ENCODE measurements at places on chromosomes 12 and 14.

GRCh38 chr12:116456330-116457082 is 102.7 kb upstream of the MAP1LC3B2 start:
- no peak for DNase-seq

- no peak for DNase-seq
These were observed 5.2 kb downstream of the LRRK2 start for GRCh38 chr12:40229690-40230651.

DNA sequence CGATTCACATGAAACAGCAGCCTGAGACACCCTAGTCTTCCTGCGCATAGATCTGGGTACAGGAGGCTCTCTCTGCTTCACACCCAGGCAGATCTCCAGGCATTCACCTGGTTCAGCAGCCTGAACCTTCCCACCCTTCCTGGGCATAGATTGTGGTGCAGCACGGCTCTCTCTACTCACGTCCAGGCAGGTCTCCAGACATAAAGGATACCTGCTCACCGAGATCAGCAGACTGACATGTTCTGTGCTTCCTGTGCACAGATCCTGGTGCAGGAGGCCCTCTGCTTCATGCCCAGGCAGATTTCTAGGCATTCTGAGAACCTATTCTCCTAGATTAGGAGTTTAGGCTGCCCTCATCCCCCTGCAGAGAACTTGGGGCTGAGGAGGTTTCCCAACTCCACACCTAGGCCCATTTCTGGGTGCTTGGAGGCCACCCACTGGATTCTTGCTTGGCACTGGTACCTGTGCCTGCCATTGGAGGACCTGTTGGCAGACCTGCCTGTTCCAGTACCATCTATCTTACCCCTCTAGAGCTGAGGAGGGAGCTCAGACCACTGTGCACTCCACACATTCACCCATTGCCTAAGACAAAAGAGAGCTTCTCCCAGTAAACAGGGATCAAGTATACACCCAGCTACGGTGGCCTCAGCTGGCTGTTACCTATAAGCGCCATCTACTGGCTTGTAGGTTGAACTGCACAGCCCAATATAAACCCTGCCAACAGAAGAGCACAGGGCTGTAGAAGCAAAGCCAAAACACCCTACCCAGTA is 28.0 kb upstream of the GARIN6 start:
- no peak for DNase-seq

GRCh38 chr14:60116181-60116580 is 24.5 kb downstream of the PCNX4 start:
- no peak for DNase-seq

DNA sequence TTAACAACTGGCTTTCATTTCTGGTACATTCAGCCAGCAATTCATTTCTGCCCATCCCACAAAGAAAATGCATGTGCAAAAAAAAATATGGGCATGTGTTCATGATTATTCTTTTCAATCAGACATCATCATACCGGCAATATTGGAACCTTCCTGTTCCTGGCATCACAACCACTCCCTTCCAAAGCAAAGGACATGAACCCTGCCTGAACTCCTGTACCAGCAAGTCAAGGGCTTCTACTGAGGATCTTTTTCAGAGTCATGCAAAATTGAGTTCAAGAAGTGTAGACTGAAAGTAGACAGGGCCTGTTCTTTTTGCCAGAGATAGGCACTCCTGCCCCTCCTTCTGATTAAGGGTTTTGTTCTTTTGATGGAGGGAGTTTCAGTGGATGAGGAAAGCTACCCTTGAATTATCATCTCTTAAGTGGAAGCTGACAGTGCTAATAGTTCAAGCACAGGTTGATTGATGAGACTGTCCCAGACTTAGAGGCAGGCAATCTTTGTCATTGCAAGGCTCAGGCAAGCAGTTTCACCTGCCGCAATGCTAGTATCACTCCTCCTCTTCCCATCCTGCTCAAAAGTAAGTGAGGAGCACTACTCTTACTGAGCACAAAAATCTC is 22.3 kb upstream of the DIO2 start:
- no peak for DNase-seq

DNA sequence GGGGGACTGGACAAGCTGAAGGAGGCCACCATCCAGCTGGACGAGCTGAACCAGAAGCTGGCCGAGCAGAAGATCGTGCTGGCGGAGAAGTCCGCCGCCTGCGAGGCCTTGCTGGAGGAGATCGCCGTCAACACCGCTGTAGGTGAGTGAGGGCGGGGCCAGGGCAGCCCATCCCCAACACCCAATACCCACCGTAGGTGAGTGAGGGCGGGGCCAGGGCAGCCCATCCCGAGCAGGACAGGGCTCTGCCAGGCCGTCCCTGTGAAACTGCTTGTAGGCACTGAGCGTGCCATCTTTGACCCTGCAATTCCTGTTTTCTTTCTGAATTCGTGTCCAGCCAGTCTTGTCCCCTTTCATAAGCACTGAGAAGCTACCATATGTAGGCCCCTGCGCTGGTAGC is 74.0 kb downstream of the CCDC92 start:
- DNase-seq, result no peak

DNA sequence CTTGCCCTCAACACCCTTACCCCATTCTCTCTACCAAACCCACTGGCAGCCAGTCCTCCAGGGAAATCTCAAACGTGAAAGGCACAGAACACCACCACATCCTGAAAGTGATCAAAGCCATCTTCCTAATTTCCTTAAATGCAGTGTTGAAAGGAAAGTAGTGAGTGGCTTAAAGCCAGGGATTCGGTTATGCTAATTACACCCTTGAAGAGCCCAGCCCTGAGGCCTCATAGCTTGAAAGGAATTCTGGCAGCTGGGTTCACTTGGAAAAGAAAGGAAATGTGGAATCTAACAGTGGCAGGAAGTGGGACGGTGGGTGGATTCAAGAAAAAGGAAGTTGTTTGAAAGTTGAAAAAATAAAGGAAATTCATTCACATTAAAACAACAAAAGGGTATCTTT is 73.0 kb upstream of the FICD start:
- DNase-seq, result no peak

GRCh38 chr14:80485764-80486163 is 274.5 kb upstream of the DIO2 start:
- DNase-seq, result no peak

GRCh38 chr14:64598404-64598803 is 48.6 kb downstream of the PPP1R36 start:
- DNase-seq, result no peak

DNA sequence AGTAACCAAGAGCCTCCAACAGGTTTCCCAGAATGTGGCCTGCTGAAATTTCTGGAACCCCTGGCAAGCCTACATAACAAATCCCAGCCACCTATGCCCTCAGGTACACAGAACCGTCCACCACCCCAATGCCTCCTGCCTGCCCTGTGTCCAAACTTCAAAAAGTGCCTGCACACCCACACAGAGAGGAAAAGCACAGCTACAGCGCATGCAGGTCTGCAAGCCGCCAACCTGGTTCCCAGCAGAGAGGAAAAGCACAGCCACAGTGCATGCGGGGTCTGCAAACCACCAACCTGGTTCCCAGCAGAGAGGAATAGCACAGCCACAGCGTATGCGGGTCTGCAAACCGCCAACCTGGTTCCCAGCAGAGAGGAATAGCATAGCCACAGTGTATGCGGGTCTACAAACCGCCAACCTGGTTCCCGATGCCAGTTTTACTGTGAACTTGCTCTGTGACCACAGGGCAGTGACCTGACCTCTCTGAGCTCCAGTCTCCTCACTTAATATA is 113.5 kb downstream of the SCARB1 start:
- DNase-seq, result no peak

GRCh38 chr12:67394550-67394949 is 125.4 kb downstream of the CAND1 start:
- no peak for DNase-seq

GRCh38 chr12:120620624-120621023 is 19.8 kb upstream of the CABP1 start:
- no peak for DNase-seq

DNA sequence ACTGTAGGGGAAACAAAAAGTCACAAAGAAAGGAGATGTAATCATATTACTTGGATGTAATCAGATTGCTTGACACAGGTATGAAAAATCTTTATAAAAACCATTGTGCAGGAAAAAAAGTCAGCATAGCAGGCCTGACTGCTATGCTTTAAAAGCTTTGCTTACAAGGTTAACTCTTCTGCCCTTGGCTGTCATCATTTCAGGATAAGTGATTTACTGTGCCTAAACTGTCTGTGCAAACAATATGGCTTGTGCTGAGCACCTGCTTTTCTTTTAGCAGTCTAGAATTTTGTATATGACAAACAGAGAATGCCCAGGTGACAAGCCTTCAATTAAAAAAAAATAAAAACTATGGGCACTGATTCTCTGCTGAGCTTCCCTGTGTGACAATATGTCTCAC is 63.8 kb upstream of the PLEKHG7 start:
- no peak for DNase-seq

DNA sequence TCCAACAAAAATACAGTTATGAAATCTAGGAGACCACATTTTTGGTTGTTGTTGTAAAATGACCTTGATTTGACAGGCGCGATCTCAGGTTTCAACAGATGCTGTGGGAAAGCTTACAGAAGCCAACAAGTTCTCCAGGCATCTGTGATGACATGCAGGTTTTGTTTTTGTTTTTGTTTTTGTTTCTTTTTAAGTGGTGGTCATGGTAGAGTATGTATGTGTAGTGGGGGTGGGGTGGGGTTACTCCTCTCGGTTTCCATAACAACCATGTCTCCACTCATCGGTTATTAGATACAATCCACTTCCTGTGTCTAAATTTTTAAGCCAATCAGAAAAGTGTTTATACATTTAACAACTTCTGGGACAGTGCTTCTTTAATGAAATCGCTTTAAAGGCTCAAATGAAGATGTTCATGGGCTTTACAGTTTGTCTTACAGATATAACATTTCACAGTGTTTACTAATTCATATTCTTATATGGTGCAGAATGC is 199.9 kb upstream of the FOXN3 start:
- no peak for DNase-seq

GRCh38 chr12:120065472-120065871 is 51.1 kb downstream of the RAB35 start:
- DNase-seq, result no peak

- no peak for DNase-seq
These were observed 124.4 kb upstream of the PRMT8 start for GRCh38 chr12:3366451-3367110.

GRCh38 chr12:32603858-32604257 is 75.2 kb upstream of the DNM1L start:
- peak; percentile 13 for DNase-seq

GRCh38 chr14:61111209-61111665 is 130.2 kb downstream of the SLC38A6 start:
- DNase-seq, result no peak

GRCh38 chr12:113232840-113233585 is 11.7 kb downstream of the TPCN1 start:
- DNase-seq, result no peak

GRCh38 chr14:20493634-20494033 is 11.7 kb upstream of the RNASE10 start:
- no peak for DNase-seq

- DNase-seq, result no peak
These were observed 12.8 kb downstream of the NEK9 start for GRCh38 chr14:75113932-75114539.

DNA sequence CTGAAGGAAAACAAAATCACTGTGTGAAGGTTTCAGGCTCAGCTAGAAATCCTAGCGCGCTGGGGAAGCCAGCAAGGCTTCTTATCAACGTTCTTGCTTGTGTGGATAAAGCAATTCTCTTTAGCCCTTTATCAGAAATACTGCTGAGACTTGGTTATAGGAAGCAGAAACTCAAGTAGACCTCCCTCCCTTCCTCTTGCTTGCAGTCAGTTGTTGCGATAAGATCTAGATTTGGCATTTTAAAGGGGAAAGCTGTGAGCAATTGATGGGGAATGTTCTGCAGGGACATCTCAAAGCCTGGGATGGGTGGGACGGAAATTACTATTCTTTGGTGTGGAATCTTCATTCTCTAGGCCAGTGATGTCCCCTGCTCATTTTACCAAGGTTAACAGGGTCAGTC is 76.4 kb upstream of the ANO4 start:
- no peak for DNase-seq

DNA sequence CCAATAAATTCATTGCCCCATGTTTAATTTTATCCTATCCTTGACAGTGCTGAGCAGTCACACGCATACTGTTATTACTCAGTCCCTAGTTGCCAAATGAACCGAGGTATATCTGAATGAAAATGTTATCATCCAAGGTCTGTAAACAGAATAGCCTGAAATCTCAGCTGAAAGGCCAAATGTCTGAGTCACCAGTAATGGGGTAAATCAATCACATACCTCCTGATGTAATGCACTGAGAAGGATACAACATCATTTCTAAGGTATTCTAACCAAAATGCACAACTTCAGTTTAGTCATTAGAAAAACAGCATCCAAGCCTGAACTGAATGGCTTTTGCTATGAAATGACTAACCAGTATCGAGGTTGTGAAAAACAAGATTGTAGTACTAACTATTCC is 228.6 kb downstream of the DPF3 start:
- DNase-seq, result no peak

DNA sequence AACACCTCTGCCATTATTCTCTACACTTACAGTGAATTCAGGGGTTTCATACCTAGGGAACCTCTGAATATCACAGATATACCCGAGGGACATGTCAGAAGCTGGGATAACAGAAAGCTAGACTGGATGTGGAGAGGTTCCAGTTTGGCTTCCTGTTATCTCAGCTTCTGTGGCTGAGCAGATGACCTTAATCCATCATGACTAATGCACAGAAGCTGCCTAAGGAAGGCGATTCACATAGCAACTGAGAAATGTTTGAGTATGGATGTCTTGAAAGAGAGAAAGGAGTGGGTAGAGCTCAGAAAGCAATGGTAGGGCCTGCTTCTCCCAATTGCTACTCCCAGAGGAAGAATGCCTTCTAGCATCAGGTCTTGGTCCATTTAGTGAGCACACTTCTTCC is 187.6 kb downstream of the RMST start:
- no peak for DNase-seq

- no peak for DNase-seq
These were observed 71.4 kb downstream of the TTC9 start for GRCh38 chr14:70713096-70713495.

DNA sequence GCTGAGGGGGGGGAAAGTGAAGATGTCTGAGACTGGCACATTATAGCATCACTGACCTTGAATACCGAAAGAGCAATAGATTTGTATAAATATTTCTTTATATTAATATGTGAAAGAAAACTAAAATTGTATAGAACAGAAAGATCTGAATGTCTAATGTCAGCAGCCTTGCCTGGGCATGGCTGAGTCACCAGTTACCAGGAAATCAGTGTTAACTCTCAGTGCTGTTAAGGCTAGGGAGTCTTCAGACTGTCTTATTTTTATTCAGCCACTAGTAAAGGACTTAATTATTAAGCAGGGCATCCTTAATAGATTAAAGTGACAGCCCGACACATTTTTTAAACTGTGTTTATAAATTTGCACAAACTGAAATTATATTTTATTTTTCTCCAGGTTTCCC is 122.9 kb upstream of the AEBP2 start:
- no peak for DNase-seq

GRCh38 chr14:95557291-95557690 is 22.4 kb downstream of the GLRX5 start:
- no peak for DNase-seq

GRCh38 chr12:41212625-41213024 is 24.5 kb downstream of the PDZRN4 start:
- no peak for DNase-seq

- no peak for DNase-seq
These were observed 57.9 kb upstream of the TMX1 start for GRCh38 chr14:51182131-51182565.

GRCh38 chr12:86711731-86712130 is 455.5 kb upstream of the MGAT4C start:
- no peak for DNase-seq

Measured in stimulated activated CD4-positive, alpha-beta T cell treated with anti-CD3 and anti-CD28 coated beads, Interleukin-12 subunit alpha, Interleukin-12 subunit beta, amount 100 ng/mL, for 48 hours (primary cell).